MCF 10A (cell line): ENCODE measurements at places on chromosomes 16 and 17. TPM values are rescaled to one million over a fixed set of nuclear protein-coding genes. Genes with fewer than 3 reads are reported as not detected.

Gene C17orf113
- 0.72 and 0.81 TPM in 2 replicates for total RNA-seq

Gene KRTAP9-6
- total RNA-seq: not detected in 2 replicates

Gene KCNJ18
- total RNA-seq: not detected in 2 replicates

Gene SPNS2
- not detected in 2 replicates for total RNA-seq

- no peak overlapping the region for H3K4me3 ChIP-seq
- peaks cover 2% of the 10 kb centered on the region for H3K4me1 ChIP-seq
- DNase-seq: no peak
- no peak overlapping the region for H3K27ac ChIP-seq
These were observed 5.2 kb downstream of the MBTPS1 start for GRCh38 chr16:84111525-84111924.

- H3K36me3 ChIP-seq: peaks cover 7% of the 10 kb centered on the region
- H3K27me3 ChIP-seq: no peaks in the 10 kb centered on the region
- peak overlapping the region; percentile 39 for H3K27ac ChIP-seq
- peaks cover 42% of the 10 kb centered on the region for H3K4me1 ChIP-seq
- peak; percentile 66 for DNase-seq
- peak overlapping the region; percentile 29 for H3K4me3 ChIP-seq
These were observed 3.0 kb downstream of the ALDH3A1 start for GRCh38 chr17:19744922-19745757.

GRCh38 chr16:47096297-47096696 lies 47.4 kb downstream of the NETO2 start:
- H3K36me3 ChIP-seq: peaks cover 30% of the 10 kb centered on the region
- H3K4me3 ChIP-seq: no peak overlapping the region
- H3K27ac ChIP-seq: no peak overlapping the region

DNA sequence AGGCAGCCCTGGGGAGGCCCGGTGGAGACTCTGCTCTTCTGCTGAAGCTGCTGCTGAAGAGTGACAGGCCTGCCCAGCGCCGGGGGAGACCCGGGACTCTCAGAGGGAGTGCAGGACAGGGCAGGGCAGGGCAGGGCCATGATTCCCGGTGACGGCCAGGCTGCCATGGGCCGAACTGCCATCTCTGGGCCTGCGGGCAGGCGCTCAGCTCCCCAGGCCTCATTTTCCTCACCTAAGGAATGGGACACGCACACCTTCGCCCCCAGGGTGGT lies 22.6 kb upstream of the SSTR5 start:
- no peaks in the 10 kb centered on the region for H3K27me3 ChIP-seq
- no peak overlapping the region for H3K4me3 ChIP-seq

- no peaks in the 10 kb centered on the region for H3K27me3 ChIP-seq
- DNase-seq: no peak
- H3K27ac ChIP-seq: no peak overlapping the region
- H3K4me3 ChIP-seq: no peak overlapping the region
These were observed 81.1 kb upstream of the NACA2 start for GRCh38 chr17:61672140-61672539.

DNA sequence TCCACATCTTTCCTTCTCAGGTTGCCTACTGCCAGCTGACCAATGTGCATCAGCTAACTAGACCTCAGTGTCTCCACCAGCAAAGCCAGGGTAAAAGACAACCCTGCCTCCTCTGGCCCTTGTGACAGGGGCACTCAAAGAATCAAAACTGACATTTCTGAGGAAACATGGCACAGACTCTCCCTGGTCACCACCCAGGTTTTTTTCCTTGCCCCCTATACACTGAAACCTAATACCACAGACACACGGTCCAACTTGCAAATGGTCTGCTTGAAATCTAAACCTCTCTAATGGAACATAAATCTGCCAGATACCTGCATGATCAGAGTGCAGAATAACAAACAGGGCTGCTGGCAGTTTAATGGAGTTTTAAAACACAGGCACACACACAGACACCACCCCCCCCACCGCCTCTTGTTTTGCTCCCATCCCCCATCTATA lies 19.5 kb upstream of the CORO6 start:
- H3K27ac ChIP-seq: peak overlapping the region; percentile 59
- H3K27me3 ChIP-seq: no peaks in the 10 kb centered on the region
- H3K4me1 ChIP-seq: peaks cover 43% of the 10 kb centered on the region
- H3K4me3 ChIP-seq: no peak overlapping the region

DNA sequence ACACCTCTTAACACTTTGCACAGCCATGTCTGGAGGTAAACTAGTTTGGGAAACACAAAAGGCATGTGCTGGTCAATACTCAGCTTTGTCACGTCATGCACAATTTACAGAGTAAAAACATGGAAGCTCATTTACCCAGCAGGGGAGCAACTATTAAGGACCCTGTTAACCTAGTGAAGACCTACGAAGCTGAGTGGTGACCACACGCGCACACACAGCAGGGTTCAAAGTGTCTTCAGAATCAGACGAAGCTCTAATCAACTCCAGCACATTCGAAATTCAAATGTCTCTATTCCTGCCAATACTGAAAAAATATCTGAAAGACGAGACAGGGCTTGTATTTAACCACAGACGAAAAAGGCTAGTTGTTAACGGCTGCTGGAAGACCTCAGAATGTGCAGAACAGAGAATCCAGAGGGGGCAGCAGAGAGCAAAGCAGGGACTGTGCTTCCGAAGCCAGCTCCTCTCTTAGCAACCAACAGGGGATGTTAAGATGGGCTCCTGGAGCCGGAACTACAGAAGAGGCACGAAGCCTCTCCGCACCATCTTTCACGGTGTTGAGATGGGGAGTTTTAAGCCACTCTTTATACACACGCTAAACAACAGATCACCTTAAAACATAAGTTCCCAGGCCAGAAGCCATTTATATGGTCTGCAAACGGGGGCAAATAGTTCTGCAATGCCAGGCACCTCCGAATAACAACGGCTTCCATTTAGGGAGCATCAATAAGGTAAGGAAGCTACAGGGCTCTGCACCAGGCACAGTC lies 45.7 kb downstream of the CMTM4 start:
- DNase-seq: peak; percentile 84
- peak overlapping the region; percentile 50 for H3K4me3 ChIP-seq
- H3K27ac ChIP-seq: peak overlapping the region; percentile 64
- H3K36me3 ChIP-seq: peaks cover 7% of the 10 kb centered on the region

GRCh38 chr16:10767127-10767526 lies 23.5 kb downstream of the NUBP1 start:
- no peak overlapping the region for H3K4me3 ChIP-seq
- no peak overlapping the region for H3K27ac ChIP-seq
- H3K4me1 ChIP-seq: peaks cover 5% of the 10 kb centered on the region
- H3K27me3 ChIP-seq: no peaks in the 10 kb centered on the region

- H3K36me3 ChIP-seq: no peaks in the 10 kb centered on the region
- H3K27ac ChIP-seq: no peak within 1 kb of the TSS
- DNase-seq: no peak
- peaks cover 47% of the 10 kb centered on the region for H3K27me3 ChIP-seq
These were observed at the start of the genes KCTD19 and LRRC36 for GRCh38 chr16:67326472-67327309. TSS of gene KCTD19 (minus strand) at chr16:67326741. CDS start at chr16:67326707, 34 bp downstream. TSS of gene LRRC36 (plus strand) at chr16:67326815. CDS start at chr16:67326863, 48 bp downstream.

DNA sequence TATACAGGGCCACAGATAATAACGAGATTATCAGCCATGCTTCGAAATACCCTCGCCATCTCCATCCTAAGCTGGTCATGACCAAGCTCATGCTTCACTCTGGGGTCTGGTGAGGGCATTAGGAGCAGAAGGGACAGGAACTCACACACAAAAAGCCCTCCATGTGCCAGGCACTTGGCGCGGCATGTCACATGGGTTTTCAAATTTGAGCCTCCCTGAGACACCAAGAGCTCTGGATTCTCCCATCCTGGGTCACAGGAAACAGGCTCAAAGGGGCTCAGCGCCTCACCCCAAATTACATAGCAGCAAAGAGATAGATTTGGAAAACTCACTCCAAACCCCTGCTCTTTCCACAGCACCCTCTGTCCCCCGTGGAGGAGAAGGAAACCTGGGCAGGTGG lies 239.5 kb downstream of the GSG1L start:
- no peak for DNase-seq
- no peaks in the 10 kb centered on the region for H3K4me1 ChIP-seq
- no peaks in the 10 kb centered on the region for H3K36me3 ChIP-seq
- H3K27ac ChIP-seq: no peak overlapping the region
- H3K27me3 ChIP-seq: peaks cover 25% of the 10 kb centered on the region

DNA sequence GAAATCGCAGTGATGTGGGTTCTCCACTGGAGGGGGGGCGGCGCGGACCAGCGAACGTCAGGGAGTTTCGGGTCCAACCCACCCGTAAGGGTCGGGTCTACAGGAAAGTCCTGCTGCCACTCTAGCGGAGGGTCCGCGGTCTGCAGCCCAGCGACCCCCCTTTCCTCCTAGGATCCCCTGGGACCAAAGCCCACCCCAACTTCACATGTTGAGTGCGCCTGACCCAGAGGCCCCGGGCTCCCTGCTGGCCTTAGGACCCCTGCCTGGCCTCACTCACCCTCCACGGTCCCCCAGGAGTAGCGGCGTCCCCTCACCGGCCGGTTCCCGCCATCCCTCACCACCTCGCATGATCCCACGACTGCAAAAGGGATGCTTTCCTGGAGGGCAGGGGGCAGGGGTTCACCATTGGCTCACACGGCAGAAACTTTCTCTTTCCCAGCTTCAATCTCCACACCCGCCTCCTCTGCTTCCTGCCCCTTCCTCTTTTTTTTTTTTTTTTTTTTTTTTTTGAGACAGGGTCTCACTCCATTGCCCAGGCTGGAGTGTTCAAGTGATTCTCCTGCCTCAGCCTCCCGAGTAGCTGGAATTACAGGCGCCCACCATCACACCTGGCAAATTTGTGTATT lies 3.1 kb downstream of the SEPTIN1 start:
- DNase-seq: no peak
- peak overlapping the region; percentile 99 for H3K27ac ChIP-seq
- H3K4me3 ChIP-seq: peak overlapping the region; percentile 92
- no peaks in the 10 kb centered on the region for H3K27me3 ChIP-seq
- H3K36me3 ChIP-seq: peaks cover 20% of the 10 kb centered on the region

GRCh38 chr16:65066651-65067050 lies 55.2 kb downstream of the CDH11 start:
- peaks cover 11% of the 10 kb centered on the region for H3K4me1 ChIP-seq
- H3K27ac ChIP-seq: no peak overlapping the region
- no peaks in the 10 kb centered on the region for H3K27me3 ChIP-seq
- H3K4me3 ChIP-seq: no peak overlapping the region
- H3K36me3 ChIP-seq: no peaks in the 10 kb centered on the region

- H3K4me1 ChIP-seq: peaks cover 19% of the 10 kb centered on the region
- no peak for DNase-seq
- H3K4me3 ChIP-seq: no peak overlapping the region
- no peak overlapping the region for H3K27ac ChIP-seq
These were observed 16.2 kb upstream of the KIFC3 start for GRCh38 chr16:57818377-57819064.

GRCh38 chr16:11667221-11667823 lies 933 bp upstream of the SNN start:
- no peaks in the 10 kb centered on the region for H3K27me3 ChIP-seq
- H3K27ac ChIP-seq: no peak overlapping the region
- no peaks in the 10 kb centered on the region for H3K36me3 ChIP-seq
- DNase-seq: no peak

GRCh38 chr17:48451489-48451888 lies 21.5 kb upstream of the SKAP1 start:
- H3K27me3 ChIP-seq: peaks cover 20% of the 10 kb centered on the region
- DNase-seq: no peak
- no peaks in the 10 kb centered on the region for H3K36me3 ChIP-seq
- H3K27ac ChIP-seq: no peak overlapping the region
- peaks cover 1% of the 10 kb centered on the region for H3K4me1 ChIP-seq

DNA sequence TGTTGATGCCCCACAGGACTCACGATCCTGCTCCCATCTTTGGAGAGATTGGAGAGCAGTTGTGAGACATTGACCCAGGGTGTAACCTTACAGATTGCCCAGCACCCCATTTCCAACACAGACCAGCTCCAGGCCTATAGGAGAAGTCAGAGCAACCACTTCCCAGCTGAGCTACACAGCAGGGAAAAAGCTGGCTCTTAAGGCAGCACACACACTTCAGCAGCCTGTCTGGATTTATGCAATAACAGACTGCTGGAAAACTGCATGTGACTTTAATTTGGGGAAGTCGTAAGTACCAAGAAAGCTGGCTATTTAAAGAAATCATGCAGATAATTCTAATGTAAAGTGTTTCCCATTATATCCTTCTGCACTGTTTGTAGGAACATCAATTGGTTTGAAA lies 30.8 kb downstream of the NOG start:
- H3K27me3 ChIP-seq: no peaks in the 10 kb centered on the region
- no peaks in the 10 kb centered on the region for H3K36me3 ChIP-seq
- H3K27ac ChIP-seq: no peak overlapping the region
- no peak overlapping the region for H3K4me3 ChIP-seq

- H3K36me3 ChIP-seq: peaks cover 10% of the 10 kb centered on the region
- H3K4me3 ChIP-seq: no peak overlapping the region
- no peak overlapping the region for H3K27ac ChIP-seq
- H3K27me3 ChIP-seq: no peaks in the 10 kb centered on the region
- DNase-seq: no peak
These were observed 5.3 kb downstream of the RNF166 start for GRCh38 chr16:88700636-88701482.

DNA sequence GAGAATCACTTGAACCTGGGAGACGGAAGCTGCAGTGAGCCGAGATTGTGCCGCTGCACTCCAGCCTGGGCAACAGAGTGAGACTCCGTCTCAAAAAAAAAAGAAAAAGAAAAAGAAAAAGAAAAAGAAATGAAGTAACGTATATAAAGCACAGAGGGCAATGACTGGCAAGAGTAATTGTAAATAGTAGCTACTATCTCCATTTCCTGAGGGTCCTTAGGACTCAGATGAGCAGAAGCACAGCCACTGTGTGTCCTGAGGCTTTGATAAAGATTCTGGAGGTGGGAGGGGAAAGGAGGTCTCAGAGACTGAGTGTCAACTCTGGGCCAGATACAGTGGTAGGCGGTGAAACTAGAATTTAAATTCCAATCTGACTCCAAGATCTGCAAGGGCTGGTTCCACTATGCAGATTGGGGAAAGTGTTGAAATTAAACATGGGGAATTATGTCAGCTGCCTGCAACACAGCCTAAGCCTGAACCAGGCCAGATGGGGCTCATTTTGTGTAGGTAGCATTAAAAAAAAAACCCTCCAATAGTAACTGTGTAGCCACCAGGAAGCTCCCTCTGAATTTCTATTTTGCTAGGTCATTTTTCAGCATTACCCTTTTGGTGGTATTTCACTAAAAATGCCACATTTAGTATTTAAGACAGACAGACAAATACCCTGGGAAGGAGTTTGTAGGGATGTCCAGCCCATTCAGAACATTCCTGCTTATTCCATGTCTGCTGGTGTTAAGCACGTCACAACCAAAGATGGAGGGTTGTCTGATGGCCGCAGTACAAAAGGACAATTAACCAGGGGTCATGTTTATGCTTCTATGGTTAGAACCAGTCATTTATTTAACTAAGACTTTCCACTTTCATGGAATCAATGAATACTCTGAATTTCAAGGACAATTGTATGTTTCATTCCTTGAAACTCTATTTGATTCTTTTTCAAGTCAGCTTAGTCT lies 46.1 kb downstream of the TBX4 start:
- no peaks in the 10 kb centered on the region for H3K27me3 ChIP-seq
- H3K27ac ChIP-seq: no peak overlapping the region
- H3K36me3 ChIP-seq: no peaks in the 10 kb centered on the region
